Hippocampal formation (tissue), 2 donors: ENCODE measurements at places on chromosomes 16 and 17.

GRCh38 chr17:1264196-1264595 lies 6.0 kb upstream of the BHLHA9 start:
- no peak for DNase-seq

GRCh38 chr16:31331141-31331764 lies 23.7 kb upstream of the ITGAX start:
- DNase-seq: no peak

DNA sequence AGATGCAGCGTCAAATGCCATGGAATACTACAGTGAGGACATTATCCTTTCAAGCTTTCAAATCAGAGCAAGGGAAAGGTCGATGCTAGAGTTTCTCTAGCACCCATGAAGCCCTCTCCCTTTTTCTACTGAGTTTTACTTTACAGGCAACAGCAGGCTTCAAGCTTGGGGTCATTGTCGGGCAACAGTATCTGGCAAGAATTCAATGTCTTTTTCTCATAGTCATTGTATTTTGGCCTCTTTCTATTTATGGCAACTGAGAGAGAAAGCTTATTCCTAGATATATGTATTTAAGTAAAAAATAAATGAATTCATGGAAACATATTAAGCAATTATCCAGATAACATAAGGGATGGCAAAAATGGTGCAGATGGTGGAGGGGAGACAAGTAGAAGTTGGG lies 364 bp upstream of the CETP start:
- DNase-seq: no peak

GRCh38 chr16:85293904-85294642 lies 181.8 kb upstream of the CIBAR2 start:
- DNase-seq: no peak

DNA sequence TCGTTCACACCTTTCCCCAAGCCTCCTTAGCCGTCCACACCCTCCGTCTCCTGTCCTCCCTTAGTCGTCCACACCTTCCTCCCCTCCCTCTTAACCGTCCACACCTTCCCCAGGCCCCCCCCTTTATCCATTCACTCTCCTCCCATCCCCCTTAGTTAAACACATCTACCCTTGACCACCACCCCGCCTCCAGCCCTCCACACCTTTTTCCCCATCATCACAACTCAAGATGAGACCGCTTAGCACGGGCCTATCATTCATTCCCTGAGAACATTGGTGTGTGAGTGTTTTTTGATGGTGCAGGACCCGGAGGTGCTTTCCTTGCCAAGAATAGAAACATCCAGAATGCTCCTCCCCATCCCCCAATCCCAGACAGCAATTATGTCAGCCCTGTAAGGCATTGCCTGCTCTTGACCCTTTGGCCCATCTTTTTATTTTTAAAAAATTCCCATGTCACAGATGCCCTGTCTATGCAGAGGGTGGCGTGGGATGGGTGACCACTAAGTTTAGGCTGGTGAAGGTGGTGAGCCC lies 1.4 kb downstream of the TENT4B start:
- no peak for DNase-seq

DNA sequence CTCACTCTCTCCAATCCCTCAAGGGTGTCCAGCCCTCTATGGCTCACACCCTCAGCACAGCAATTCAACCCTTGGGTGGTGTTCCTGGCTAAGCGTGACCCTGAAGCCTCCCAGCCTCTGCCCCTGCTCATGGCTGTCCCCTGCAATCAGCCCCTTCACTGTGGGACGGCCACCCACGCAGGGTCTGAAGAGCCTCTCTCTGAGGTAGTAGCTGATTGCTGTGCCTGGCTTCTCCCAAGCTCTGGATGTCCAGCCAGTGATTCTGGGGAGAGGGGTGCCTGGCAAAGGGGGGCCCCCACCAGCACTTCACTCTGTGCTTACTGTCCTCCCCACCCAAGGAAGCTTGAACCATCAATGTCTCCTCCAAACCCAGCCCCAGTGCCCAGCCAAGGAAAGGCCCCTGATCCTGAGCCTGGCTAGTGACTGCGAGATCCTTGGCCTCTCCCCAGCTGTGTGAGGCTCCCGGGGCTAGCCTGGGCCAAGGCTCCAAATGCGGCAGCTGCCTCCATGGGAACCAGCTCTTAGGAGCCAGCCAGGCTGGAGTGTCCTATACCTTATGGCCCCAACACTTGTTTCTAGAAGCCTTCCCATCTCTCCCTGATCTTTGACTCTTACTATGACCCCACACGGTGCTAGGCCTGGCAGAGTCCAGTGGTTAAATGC lies 9.9 kb downstream of the MTSS2 start:
- DNase-seq: no peak

GRCh38 chr16:2895813-2896212 lies 12.8 kb downstream of the FLYWCH2 start:
- no peak for DNase-seq

DNA sequence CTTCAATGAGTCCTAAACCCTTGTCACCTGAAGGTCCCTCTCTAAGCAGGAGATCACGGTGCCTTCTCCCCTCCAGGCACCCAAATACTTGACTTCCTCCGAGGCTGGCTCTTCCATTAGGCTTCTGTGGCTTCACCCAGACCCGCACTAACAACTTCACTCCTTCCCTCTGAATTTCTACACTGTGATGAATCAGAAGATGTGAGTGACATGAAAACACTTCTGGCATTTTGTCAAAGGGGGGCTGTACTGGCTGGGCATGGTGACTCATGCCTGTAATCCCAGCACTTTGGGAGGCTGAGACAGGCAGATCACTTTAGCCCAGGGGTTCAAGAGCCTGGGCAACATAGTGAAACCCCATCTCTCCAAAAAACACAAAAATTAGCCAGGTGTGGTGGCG lies 72.6 kb upstream of the CNEP1R1 start:
- no peak for DNase-seq

- no peak for DNase-seq
Measured at GRCh38 chr16:8959921-8960787, 3.6 kb downstream of the USP7 start.

DNA sequence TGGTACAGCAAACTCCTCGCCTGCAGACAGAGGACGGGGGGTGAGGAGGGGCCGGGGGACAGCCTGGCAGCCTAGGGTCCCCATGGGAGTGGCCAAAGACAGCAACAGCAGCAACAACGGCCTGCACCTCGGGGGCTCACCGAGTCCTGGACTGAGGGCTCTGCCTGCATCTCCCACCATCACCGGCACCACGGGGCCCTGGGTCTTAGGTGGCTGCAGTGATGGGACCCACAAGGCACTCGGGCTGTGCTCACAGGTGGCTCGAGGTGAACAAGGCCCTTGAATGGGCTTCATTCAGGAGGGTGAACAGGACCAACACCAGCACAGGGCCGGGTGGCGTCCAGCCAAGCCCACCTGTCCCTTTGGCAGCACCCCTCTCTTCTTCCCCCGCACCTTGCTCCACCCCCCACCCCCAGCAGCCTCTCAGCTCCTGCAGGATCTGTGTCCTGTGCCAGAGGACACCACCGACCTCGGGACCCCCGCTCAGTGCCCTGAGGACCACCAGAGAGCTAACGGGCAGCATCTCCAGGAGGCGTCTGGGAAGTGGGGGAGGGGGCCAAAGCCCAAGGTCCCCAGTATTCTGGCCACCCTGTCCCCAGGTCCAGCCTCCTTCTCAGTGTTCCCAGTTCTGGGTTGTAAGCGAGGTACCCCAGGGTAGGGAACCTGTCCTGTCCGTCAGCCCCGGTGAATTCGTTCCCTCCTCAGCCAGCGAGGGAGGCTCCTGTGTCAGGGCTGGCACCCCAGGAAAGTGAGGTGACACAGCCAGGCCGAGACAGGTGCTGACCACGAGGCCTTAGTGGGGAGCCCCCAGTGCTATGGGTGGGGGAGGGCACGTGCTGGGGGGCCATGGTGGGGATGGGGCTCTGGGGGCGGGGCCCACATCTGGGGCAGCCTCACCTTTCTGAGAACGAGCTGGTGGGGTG lies 94.3 kb downstream of the TBC1D16 start:
- no peak for DNase-seq

DNA sequence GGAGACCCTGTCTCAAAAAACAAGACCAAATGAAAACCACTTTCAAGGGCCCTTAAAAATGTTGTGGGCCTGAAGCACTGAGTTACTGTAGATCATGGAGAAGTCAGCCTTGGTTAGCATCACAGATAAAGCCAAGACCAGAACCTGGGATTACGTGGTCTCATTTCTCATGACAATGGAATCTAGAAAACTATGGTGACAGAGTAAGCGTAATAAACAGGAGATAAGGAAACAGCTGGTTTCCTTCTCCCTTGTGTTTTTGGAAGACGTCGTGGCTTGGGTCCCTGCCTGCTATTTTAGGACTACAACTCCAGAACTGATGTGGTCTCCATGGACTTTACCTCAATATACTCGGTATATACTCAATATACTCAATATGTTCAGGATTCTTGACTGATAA lies 180.7 kb upstream of the ZFHX3 start:
- DNase-seq: no peak

DNA sequence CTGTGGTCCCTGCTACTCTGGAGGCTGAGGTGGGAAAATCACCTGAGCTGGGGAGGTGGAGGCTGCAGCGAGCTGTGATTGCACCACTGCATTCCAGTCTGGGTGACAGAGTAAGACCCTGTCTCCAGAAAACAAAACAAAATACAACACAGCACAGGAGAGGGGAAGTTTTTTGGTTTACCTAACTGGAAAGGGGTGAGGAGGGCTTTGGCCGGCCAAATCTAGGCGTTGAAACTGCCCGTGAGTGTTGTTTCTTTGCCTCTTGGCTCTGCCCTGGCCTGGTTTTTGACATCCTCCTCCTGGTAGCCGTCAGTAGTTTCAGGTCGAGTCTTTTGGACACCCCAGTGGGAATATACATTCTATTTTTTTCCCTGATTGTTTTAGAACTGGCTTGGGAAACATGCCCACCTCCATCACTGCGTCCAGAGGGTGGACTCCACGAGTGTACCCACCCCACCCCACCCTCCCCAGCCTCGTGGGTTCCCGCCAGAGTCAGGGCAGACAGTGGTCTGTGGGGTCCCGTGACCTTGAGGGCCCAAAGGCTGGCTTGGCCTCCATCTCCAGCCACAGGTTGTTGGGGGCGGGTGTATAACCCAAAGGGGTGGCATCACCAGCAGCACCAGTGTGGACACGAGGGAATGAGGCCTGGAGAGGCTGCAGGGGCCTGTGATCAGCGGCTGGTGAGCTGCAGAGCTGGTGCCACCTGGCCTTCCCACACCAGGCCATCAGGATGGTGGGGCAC lies 42.7 kb downstream of the NT5M start:
- no peak for DNase-seq

DNA sequence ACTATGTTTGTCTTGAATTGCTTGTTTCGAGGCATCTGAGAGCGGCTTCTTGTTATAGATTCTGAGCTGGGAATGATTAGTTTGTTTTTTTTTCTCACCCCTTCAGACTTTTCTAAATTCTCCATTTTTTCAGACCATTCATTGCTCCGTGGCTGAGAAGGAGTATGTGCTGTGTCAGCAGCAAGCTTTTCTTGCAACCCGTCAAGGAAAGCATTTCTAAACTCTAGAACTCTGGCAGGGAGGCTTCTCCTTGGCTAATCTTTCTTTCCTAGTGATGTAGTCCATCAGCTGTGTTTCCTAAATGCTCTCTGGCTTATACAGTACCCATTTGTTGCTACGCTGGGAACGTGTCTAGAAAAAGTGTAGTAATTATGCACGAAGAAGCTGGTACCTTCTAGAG lies 133.5 kb downstream of the FTO start:
- no peak for DNase-seq

DNA sequence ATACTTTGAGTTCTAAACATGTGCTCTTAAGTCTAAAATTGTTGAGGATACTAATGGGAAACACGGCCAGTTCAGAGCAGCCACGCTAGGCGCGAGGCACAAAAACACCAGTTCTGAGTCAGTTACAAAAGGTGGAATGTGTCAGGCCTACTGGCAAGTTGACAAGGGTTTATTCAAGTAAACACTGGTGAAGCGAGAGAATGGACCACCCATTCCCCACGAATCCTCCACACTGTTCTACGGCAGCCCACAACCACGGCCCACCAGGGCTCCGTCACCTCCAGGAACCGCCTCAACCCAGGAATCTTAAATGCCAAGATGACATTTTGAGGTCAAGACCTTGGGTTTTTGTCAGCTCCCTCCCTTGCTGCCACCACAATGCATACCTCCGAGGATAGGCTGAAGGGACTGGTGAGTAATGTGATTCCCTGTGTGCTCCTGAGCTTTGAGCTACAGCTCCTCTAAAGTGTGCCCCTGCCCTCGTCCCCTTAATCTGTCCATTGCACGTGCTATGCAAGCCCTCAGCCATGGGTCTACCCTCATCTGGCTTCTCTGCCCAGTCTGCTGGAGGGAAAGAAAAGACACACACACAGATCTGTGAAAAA lies 28.5 kb upstream of the TRAP1 start:
- DNase-seq: no peak

GRCh38 chr16:55351936-55352335 lies 27.9 kb downstream of the IRX6 start:
- no peak for DNase-seq

- no peak for DNase-seq
Measured at GRCh38 chr16:57565461-57565860, 23.0 kb downstream of the ADGRG5 start.

- DNase-seq: no peak
Measured at GRCh38 chr17:58388302-58389190, 28.8 kb downstream of the RNF43 start.

DNA sequence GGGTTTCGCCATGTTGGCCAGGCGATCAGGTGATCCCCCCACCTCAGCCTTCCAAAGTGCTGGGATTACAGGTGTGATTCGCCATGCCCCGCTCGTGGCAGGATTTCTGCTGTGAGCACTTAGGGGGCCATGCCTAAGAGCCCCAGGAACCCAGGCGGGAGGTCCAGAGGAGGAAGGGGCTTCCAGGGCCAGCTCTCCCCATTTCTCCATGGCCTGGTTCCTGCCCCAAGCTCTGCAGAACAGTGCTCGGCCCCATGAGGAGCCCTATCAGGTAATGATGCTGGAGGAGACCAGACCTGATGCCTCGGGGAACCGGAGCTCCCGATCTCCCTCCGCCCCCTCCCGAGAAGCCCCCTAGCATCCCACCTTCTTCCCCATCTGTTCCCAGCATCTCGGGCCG lies 53.6 kb downstream of the RMI2 start:
- DNase-seq: no peak

GRCh38 chr16:11698271-11698689 lies 30.0 kb downstream of the SNN start:
- no peak for DNase-seq

GRCh38 chr16:57878586-57878985 lies 76.3 kb upstream of the KIFC3 start:
- no peak for DNase-seq

GRCh38 chr17:69069226-69069750 lies 8.6 kb upstream of the ABCA9 start:
- no peak for DNase-seq
